Psoas muscle (tissue), 8 donors: ENCODE measurements at places on chromosomes 7 and 10. TPM values are rescaled to one million over a fixed set of nuclear protein-coding genes. Genes with fewer than 3 reads are reported as not detected.
A peak's percentile ranks its signal among the peaks of the same experiment; 100 is the strongest.

DNA sequence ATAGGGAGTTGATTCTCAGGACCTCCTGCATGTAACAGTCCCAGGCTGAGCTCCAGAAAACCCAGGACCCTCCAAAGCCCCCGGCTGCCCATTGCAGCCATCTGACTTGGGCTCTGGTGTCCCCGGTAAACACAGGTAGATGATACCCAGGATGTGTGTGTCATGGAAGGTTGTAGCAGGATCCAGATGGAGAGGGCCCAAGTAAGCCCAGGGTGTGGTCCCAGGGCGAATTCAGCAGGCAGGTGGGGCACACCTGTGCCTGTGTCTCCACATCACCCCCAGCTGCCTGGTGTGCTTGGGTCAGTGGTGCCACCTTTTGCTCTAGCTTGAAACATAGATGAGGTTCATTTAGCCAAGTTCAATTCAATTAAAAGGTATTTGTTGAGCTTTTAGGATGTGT is 524.1 kb downstream of the GLRX3 start:
- no peak for DNase-seq
- H3K4me3 ChIP-seq: no peak overlapping the region
- H3K4me1 ChIP-seq: no peaks in the 10 kb centered on the region
- peaks cover 4% of the 10 kb centered on the region for H3K27me3 ChIP-seq

GRCh38 chr10:548238-548901 is 141.1 kb downstream of the DIP2C start:
- DNase-seq: no peak
- no peak overlapping the region for H3K4me3 ChIP-seq
- H3K36me3 ChIP-seq: no peaks in the 10 kb centered on the region
- no peak overlapping the region for H3K27ac ChIP-seq
- no peaks in the 10 kb centered on the region for H3K4me1 ChIP-seq

- peaks cover 17% of the 10 kb centered on the region for H3K4me1 ChIP-seq
- H3K27ac ChIP-seq: peak overlapping the region; percentile 92
- no peaks in the 10 kb centered on the region for H3K36me3 ChIP-seq
- H3K27me3 ChIP-seq: no peaks in the 10 kb centered on the region
Observed at GRCh38 chr7:27171325-27171636, 2.8 kb downstream of the HOXA10 start.

DNA sequence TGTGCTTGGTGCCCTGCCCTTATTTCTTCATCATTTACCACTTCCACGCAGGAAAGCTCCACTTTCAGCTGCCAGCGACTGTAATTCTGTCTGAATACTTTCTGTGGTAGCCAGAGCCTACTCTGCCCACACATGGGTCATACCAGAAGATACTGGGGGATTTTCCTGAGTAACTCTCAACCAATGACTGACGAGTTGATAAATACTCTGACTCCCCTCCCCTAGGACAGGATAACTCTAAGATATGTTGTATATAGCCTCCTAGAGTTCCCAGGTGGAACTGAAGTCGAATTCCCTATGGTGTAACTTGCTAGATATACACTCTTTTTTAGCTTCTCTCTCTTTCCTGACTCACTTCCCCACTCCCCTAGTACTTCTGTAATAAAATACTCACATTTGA is 29.8 kb downstream of the SEM1 start:
- H3K27me3 ChIP-seq: no peaks in the 10 kb centered on the region
- H3K36me3 ChIP-seq: no peaks in the 10 kb centered on the region
- H3K27ac ChIP-seq: no peak overlapping the region
- H3K4me3 ChIP-seq: no peak overlapping the region
- no peaks in the 10 kb centered on the region for H3K4me1 ChIP-seq
- no peak for DNase-seq

GRCh38 chr10:97005349-97005748 is 173.3 kb downstream of the LCOR start:
- H3K27ac ChIP-seq: no peak overlapping the region
- DNase-seq: no peak
- H3K27me3 ChIP-seq: no peaks in the 10 kb centered on the region
- H3K4me1 ChIP-seq: no peaks in the 10 kb centered on the region

GRCh38 chr10:22251751-22252223 is 34.0 kb upstream of the EBLN1 start:
- peak overlapping the region; percentile 94 for H3K4me3 ChIP-seq
- peak overlapping the region; percentile 87 for H3K27ac ChIP-seq
- H3K4me1 ChIP-seq: peaks cover 4% of the 10 kb centered on the region
- no peaks in the 10 kb centered on the region for H3K27me3 ChIP-seq
- DNase-seq: peak; percentile 63
- no peaks in the 10 kb centered on the region for H3K36me3 ChIP-seq

GRCh38 chr7:106552645-106553445 is 108.1 kb downstream of the CCDC71L start:
- no peak overlapping the region for H3K4me3 ChIP-seq
- H3K36me3 ChIP-seq: no peaks in the 10 kb centered on the region
- H3K27ac ChIP-seq: no peak overlapping the region
- H3K27me3 ChIP-seq: no peaks in the 10 kb centered on the region
- DNase-seq: no peak
- H3K4me1 ChIP-seq: no peaks in the 10 kb centered on the region

DNA sequence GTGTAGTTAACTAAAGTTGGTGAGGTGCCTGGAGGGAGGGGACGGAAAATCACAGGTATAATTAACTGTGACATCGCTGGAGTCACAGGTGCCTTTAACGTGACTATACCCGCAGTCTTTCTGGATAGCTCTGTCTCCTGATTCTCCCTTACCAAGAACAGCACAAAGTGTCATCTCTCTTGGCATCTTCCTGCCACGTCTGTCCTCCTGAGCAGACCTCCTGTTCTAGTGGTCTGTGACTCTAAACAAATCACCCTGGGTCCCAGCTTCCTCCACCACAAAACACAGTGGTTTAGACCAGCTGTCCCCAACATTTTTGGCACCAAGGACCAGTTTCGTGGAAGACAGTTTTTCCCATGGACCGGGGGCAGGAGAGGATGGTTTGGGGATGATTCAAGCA is 90.5 kb downstream of the CALN1 start:
- no peaks in the 10 kb centered on the region for H3K27me3 ChIP-seq
- H3K27ac ChIP-seq: no peak overlapping the region
- no peak overlapping the region for H3K4me3 ChIP-seq
- no peak for DNase-seq
- no peaks in the 10 kb centered on the region for H3K4me1 ChIP-seq
- no peaks in the 10 kb centered on the region for H3K36me3 ChIP-seq

- H3K36me3 ChIP-seq: no peaks in the 10 kb centered on the region
- H3K27me3 ChIP-seq: no peaks in the 10 kb centered on the region
- no peaks in the 10 kb centered on the region for H3K4me1 ChIP-seq
- no peak overlapping the region for H3K4me3 ChIP-seq
- no peak for DNase-seq
Observed at GRCh38 chr10:93579089-93579488, 12.6 kb downstream of the FFAR4 start.

DNA sequence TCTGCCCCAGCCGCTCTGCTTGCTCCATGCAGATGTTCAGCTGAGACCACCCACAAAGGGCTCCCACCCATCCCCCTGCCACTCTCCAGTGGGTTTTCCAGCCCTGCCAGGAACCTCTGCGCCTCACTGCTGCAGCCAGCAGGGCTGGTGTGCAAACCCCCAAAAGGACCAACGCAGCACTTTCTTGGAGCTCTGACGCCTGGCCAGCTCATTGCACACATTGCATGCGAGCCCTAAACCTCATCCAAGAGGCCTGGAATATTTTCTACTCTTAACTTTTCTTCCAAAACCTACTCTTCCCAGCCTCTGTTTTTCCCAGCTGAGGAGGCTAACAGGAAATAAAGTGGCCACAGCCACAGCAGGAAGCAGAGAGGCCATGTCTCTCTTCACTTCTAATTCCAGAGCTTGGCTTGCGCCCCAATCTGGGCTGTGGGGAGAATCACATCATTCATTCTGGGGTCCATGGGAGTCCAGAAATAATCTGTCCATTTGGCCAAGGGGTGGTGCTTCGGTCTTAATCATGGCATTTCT is 4.6 kb upstream of the FAM170B start:
- peaks cover 7% of the 10 kb centered on the region for H3K4me1 ChIP-seq
- no peaks in the 10 kb centered on the region for H3K36me3 ChIP-seq
- no peaks in the 10 kb centered on the region for H3K27me3 ChIP-seq
- peak overlapping the region; percentile 30 for H3K27ac ChIP-seq
- no peak overlapping the region for H3K4me3 ChIP-seq

DNA sequence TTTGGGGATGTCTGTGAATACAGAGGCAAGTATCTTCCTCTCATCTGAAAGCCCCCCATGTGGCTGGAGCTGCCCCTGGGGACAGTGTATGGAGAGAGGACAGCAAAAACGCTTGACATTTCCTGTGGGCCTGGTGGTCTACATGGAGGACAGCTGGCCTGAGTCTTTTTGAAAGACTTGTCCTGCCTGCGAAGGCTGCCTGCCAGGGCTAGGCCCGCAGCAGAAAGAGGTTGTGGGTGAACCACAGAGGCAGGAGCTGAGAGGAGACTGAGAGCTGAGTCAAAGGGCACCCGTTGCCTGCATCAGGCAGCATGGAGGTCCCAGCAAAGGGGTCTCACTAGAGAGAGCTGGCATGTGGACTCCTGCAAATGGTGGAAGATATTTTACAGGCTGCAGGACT is 66.4 kb downstream of the KAT6B start:
- no peak for DNase-seq
- no peaks in the 10 kb centered on the region for H3K27me3 ChIP-seq

DNA sequence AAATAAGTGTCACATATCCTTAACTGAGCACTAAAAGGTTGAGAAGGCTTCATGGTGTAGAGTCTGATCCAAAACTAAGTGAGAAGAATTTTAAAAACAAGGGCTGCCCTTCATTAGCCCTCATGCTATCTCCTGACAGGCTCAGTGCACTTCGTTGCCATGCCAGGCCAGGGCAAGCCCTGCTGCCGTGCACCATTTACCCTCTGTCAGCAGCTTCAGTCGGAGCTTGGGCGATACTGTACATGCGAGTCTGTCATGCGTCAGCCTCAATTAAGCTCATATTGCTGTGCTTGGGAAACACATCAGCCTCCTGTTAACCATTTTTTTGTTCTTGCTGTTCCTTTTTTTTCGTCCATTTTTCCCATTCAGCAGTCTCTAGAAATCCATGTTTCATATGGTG is 166.6 kb downstream of the VTI1A start:
- no peaks in the 10 kb centered on the region for H3K36me3 ChIP-seq
- DNase-seq: no peak
- H3K4me3 ChIP-seq: no peak overlapping the region
- no peaks in the 10 kb centered on the region for H3K4me1 ChIP-seq
- no peaks in the 10 kb centered on the region for H3K27me3 ChIP-seq

DNA sequence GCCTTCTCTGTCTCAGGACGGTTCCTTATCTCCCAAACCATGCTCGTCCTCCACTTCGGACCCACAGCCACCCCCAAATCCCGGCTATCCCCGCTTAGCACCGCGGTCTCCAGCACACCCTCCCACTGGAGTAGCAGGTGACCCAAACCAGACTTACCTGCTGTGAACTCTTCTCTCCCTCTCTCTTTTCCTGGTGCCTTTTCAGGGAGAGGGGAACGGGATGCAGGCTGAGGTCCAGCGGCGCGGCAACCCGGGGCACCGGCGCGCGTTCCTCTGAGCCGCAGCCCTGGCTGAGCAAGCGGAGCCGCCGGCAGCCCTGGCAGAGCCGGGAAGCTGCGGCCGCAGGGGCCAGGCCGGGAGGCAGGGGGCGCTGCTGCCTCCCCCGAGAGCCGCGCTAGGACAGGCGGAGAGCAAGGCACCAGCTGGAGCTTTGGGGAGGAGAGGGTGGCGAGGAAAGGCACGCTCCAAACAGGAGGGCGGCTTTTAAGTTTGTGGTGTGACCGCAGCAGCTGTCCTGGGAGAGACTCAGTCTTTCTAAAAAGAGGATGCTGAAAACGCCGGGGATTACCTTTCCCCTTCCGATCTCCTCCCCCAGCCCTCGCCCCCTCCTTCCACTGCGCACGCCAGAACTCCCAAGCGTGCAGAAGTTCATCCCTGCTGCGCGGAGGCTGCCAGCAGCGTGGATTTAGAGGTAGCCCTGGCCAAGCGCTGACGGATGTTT is at the start of gene SEMA3D:
SEMA3D (minus strand) TSS at position 536 of the 721 bp plus-strand sequence. CDS start 65,165 bp downstream, outside the sequence.
- H3K27ac ChIP-seq: no peak within 1 kb of the TSS
- no peaks in the 10 kb centered on the region for H3K4me1 ChIP-seq
- H3K4me3 ChIP-seq: peak within 1 kb of the TSS; percentile 54
- peak; percentile 71 for DNase-seq
- H3K36me3 ChIP-seq: no peaks in the 10 kb centered on the region

GCK gene
- total RNA-seq: not detected

SNCG gene
- 11.9 TPM for total RNA-seq

PPP1R17 gene
- total RNA-seq: not detected

H2BK1 gene
- not detected for total RNA-seq

DYNC1I1 gene
- 3.1 TPM for total RNA-seq

GIMAP2 gene
- total RNA-seq: 5.3 TPM
